ENCODE measurements at places on chromosomes 2 and 18.

DNA sequence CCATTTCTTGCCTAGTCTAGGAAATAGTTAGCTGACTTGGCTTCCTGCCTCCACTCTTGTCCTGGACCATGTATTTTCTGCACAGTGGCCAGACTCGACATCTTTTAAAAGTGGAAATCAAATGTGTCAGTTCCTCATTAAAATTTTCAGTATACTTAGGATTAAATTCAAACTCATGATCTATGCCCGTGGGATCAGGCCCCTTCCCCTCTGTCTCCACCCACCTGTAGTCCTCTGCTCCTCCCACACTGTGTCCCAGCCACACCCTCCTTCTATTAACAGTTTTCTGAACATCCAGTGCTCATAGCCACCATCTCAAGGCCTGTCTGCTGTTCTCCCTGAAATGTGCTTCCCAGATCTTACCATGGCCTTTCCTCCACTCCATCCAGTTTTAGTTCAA lies 13.3 kb downstream of the ARHGAP25 start:
- no peak for DNase-seq

GRCh38 chr2:147006736-147007141 lies 838.1 kb upstream of the ACVR2A start:
- DNase-seq = no peak

DNA sequence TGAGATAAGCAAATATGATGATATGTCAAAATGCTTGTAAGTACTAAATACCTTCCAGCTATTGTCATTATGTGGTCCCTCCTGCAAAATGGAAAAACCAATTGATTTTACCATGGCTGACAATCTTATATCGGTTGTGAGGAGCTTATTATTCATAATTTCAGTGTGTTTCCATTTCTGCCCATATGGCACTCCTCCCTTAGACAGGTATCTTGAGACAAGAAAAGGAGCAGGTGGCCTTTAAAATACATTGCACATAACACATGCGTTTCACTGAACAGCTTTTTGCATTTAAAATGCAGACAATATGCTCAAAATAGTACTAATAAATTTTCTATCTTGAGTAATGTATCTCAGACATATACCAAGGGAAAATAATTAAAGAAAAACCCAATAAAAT lies 60.2 kb upstream of the SH3RF3 start:
- no peak for DNase-seq

- DNase-seq = no peak
Measured at GRCh38 chr2:17302281-17302680, 216.0 kb downstream of the RAD51AP2 start.

GRCh38 chr2:109478906-109479493 lies 134.8 kb downstream of the SEPTIN10 start:
- DNase-seq = no peak

DNA sequence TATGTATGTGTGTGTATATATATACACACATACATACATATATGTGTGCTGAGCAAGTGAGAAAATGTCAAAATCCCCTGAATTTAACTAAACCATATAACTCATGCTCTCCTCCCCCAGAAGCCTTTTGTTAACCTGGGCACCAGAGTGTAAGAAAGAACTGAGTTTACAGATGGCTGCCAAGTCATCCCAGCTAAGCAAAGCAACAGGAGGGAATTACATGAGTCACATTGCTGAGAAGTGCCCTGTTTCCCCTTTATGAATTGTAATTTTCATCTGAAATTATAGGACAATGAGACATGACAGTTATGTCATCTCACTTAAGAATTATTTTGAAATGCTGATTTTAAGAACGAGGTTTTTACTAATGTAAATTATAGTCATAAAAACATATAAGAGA lies 29.9 kb downstream of the SCN7A start:
- DNase-seq = peak; percentile 10

GRCh38 chr2:20961858-20962257 lies 82.0 kb downstream of the APOB start:
- DNase-seq = no peak

DNA sequence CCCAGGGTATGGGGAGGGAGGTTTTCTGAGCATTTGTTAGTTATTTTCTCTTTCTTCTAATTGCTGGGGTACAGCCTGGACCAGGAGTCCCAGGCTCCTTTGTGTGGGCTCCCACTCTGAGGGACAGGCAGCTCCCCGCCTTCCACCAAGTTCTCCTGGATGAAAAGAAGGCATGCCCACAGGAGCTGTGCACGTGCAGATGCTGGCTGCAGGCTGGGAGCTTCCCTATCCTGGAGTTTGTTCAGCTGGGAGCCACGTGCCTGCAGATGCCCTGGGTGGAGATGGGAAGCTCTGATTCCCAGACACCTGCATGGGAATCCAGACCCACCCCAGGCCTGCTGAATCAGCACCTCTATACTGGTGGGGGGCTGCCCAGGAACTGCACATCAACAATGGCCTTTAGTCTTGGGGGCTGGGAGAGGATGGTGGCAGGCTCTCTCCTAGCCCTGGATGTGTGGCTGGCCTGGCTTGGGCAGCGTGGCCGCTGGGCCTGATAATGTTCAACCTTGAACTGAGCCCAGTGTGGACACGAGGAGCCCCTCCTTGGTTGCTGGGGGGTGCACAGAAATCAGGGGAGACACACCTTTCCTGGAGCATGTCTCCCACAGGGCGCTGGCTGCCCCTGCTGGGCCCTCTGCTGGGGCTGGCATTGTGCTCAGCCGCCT lies 233.6 kb upstream of the HS6ST1 start:
- DNase-seq = no peak

DNA sequence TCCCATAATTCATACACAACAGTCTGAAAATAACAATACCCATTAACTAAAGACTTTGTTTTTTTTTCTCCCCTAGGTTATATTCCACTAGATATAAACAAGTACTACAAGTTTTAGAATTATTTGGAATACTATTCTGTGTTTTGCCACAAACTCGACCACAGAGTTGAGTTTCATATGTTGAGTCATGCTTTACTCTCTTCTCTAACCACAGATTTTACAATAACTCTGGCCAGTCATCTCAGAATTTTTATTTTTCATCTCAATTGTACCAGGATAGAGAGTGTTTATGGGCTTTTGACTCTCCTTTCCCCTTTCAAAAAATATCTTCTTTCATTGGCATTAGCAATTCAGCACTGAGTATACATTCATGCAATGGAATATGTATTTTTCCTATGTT lies 348.7 kb upstream of the GALNT5 start:
- peak; percentile 67 for DNase-seq

GRCh38 chr2:64213532-64214275 lies 69.5 kb upstream of the PELI1 start:
- no peak for DNase-seq

- peak; percentile 26 for DNase-seq
Measured at GRCh38 chr18:37309059-37309458, 256.5 kb downstream of the CELF4 start.

- no peak for DNase-seq
Measured at GRCh38 chr2:196176142-196176738, 4.9 kb upstream of the STK17B start.

GRCh38 chr18:75309564-75309963 lies 99.0 kb downstream of the TSHZ1 start:
- DNase-seq = no peak

- DNase-seq = no peak
Measured at GRCh38 chr2:234733795-234734600, 217.8 kb upstream of the SH3BP4 start.

- DNase-seq = no peak
Measured at GRCh38 chr18:34771958-34772357, 61.9 kb downstream of the DTNA start.

DNA sequence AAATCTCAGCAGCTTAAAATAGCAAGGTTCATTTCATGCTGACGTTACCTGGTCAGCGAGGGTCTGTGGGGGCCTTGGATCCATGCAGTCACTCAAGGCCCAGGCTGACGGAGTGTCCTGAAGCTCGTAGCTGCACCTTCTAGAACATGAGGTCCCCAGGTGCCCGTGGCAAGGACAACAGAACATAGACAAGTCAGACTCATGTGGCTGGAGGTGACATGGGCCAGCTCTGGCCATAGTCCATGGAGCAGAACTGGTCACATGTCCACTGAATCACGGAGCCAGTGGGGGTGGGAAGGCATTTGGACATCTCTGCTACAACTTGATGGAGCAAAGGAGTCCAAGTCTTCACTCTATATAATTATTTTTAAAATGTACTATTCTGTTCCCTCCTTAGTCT lies 233.2 kb downstream of the ACKR3 start:
- no peak for DNase-seq

GRCh38 chr2:158732573-158733429 lies 62.3 kb upstream of the DAPL1 start:
- no peak for DNase-seq

DNA sequence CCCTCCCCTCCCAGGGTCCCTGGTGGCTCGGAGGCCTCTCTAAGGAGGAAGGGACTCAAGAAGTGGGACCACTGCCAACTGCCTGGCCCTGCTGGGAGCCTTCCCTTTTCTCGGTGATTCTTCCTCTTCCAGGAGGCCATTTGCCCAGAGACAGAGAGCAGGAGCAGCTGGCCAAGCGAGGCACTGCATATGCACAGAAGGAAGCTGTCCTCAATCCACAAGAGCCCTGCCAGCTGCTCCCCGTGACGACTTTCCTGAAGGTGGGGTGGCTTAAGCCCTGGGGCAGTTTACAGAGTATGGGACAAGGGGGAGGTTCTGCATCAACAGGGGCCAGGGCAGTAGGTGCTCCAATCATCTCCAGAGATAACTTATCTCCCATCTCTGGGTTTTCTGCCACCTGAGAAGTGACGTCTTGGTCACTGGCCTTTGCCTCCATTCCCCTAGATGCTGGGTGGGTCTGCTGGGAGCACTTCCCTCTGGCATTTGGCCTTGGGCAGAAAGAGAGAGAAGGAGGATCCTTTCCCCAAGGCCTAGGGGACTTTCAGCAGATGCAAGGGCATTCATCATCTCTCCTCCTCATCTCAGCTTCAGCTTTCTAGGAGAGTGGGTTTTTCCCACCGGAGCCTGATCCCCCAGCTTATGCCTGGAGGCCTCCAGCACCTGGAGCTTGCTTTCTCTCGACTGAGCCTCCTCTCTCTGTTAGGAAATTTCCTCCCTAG lies 28.5 kb downstream of the CIB4 start:
- DNase-seq = no peak

GRCh38 chr2:241148891-241149674 lies at the start of gene PASK:
Gene PASK, minus strand, starts transcription at chr2:241149472. Its CDS starts 6,440 bp downstream, at chr2:241143032.
- peak; percentile 96 for DNase-seq

DNA sequence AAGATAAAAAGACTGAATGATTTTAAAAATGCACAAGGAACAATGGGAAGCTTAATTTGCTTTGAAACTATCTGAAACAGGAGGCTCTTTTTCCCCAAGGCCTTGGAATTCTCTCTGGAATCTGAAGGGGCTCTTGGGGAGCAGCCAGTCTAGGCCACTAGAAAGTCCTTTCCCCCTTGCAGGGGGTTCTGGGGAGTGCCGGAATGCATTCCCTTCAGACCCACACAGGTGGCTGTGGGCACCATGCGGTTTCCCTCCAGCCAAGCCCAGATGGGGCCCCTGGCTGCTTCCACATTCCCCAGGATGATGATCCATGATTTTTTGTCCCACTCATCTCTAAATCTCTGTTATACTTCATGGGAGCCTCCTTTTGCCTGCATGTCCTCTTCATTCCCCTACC lies 10.7 kb downstream of the GPR45 start:
- DNase-seq = no peak

- no peak for DNase-seq
Measured at GRCh38 chr2:218392891-218393462, 6.7 kb upstream of the CTDSP1 start.

GRCh38 chr2:190596993-190597392 lies 51.9 kb upstream of the NAB1 start:
- DNase-seq = no peak

DNA sequence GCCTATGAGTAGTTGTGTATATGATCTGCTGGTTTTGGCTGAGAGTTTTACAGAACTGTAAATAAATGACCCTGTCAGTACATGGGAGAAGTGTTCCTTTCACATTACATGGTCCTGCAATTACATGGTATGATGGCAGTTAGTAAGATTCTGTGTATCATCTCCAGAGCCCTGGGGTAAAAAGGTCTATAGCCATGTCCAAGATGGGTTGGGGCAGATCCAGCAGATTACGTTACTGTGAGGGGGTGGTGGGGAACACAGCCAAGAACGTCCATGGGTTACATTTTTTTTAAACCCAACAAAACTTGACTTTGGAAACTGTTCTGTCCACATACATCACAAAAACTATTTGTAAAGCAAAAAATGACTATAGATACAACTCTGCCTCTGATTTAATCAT lies 64.2 kb upstream of the LMAN1 start:
- DNase-seq = no peak

All from kidney tubule cell (primary cell).